GM19239 (cell line): ENCODE measurements at places on chromosomes 1 and 21.
A peak's percentile ranks its signal among the peaks of the same experiment; 100 is the strongest.

- DNase-seq = no peak
These were observed 948 bp downstream of the FBXO2 start for GRCh38 chr1:11653101-11653860.

DNA sequence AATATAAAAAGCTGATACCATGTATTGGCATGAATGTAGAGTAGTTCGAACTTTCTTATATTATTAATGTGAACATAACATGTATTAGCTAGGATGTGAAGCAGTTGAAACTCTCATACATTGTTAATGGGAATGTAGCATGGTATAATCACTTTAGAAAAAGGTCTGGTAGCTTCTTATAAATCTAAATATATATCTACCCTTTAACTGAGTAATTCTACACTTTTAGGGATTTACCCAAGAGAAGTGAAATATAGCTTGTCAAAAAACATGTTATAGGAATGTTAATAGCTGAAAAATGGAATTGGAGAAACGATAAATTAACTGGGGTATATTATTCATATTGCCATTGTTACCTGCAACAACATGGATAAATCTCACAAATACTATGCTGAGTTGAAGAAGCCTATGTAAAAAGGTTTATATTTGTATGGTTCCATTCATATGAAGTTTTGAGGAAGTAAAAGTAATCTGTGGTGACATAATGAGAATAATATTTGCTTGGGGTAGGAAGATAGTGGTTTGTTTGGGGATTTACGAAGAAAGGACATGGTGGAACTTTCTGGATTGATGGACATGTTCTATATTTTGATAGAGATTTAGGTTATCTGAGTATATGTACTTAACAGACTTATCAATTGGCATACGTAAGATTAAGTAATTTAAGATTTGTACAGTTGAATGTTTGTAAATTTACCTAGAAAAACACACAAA, 76.6 kb downstream of the MAST2 start:
- no peak for DNase-seq

DNA sequence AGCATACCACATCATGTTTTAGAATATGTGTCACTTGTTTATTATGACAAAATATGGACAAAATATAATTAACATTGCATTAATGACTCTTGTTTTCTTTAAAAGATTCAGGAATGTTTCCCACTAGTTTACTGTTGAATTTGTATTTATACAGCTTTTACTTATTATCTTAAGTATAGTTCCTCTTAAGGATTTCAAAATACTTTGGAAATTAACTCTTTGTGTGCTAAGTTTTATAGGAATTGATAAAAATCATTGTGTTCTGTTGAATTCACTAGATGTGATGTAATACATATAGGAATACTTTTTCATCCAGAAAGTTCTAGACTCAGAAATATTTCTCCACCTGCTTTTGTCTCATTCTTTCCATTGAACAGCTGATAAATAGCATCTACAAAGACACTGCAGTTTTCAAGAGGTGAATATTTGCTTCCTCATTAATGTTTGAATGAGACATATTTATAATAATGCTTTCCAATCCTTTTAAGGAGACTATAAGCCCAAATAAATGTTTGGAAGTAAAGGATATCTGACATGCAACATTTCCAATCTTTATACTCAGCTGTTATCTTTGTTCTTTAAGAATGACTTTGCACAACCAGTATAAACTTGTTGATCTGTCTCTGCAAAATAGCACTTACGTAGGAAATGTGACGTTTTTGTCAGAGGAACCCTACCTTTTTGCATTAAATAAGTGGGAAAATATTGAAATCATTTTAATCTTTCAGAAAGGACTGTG, 38.4 kb upstream of the SAMSN1 start:
- DNase-seq = no peak

GRCh38 chr1:38289034-38289433, 242.4 kb upstream of the POU3F1 start:
- DNase-seq = no peak

DNA sequence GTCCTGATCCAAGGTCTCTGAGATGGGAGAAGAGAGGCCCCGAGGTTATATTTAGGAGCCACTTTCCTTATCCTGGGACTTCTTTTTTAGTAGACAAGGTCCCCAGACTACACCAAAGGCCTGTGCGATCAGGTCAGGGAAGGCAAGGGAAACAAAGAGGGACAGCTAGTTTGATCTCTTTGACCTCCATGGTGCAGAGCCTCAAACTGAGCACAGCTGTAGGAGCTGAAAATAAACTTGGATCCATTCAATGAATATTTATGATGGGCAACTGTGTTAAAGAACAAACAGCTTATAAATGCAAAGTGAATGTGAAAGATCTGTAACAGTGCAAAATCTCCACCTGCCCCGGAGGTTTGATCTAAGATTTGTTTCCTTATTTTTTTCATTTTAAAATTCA, 256.6 kb downstream of the DYRK1A start:
- DNase-seq = no peak

GRCh38 chr1:94514095-94514727, 27.3 kb downstream of the F3 start:
- no peak for DNase-seq

GRCh38 chr1:198664068-198664788, 25.4 kb downstream of the PTPRC start:
- DNase-seq = no peak

DNA sequence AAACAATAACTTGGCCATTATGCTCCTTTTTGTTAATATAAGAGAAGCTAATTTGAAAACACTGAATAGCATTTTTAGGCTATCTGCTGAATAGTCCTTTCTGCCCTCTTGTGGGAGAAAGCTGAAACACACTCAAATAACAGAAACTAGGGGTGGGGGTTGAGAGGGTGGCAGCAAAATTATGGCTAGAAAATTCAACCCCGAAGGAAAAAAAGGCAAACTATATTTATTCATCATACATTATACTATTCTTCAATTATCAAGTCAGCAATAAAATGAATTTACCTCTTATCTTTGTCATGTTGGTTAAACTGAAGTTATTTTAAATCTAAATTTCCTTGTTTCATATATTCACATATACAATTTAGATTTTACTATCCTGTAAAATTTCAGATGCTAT, 255.9 kb downstream of the FAF1 start:
- DNase-seq = peak; percentile 24

DNA sequence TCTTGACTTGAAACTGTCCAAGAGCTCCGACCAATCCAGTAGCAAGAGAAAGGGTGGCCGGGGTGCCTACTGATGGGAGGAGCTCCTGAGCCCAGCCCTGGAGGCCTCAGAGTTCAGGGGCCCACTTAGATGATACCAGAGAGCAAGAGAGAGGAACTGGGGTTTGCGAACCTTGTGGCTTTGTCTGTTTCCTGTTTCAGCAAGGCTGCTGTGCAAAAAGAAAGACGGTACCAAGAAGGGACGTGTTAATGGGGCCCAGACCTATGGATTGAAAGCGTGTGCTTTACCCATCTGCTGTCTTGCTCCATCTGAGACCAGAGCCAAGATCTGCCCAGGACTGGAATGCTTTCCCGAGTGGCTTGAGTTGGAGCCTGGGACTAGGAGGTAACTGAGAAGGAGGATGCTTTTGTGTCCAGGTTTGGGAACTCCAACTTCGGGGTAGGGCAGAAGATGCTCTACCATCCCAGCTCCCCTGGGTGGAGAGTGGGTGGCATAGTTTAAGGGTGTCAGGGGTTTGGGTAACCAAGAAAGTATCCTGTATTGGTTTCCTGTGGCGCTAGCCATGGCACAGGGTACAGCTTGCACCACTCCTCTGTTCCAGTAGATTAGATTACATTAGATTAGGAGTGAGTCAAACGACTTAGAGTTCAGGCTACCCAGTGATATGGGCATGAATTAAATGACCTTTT, at the start of gene TRAF3IP3:
Gene TRAF3IP3 (plus strand): TSS at position 128 of the 689 bp plus-strand sequence. CDS start 3,987 bp downstream, outside the sequence.
- DNase-seq = peak; percentile 53

DNA sequence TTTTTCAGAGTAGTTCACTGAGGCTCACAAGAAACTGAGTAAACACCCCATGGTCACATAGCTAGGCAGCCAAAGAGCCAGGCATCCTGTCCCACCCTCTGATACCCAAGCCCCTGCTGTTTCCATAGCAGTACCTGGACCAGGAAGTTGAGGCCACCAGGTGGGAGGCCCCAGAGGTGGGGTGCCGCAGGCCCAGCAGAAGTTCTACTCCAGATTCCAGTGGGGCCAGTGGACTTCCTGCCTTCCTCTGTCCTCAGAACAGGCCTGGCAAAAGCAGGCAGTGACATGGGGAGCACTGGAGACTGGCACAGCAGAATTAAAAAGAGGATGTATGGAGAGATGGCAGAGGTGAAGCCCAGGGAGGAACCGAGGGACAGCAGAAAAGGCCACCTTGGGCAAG, 19.0 kb downstream of the FOXO6 start:
- DNase-seq = no peak

GRCh38 chr1:220012259-220012658, 34.0 kb downstream of the EPRS1 start:
- no peak for DNase-seq

DNA sequence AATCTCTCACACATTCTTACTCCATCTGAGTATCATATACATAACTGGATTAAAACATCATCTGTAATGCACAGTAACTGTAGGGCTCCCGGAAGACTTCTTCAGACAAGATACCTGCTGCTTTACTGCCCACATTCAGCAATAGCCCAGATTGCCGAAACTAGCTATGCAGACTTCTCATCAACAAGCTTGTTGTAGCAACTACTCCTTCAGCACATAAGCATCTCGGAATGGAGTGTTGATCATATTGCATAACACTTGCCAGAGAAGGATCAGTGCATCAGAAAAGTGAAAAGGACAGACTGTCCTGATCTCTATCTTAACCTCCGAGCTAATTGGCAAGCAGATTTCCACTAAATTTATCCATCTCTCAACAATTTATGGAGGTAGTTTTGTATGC, 354.6 kb upstream of the C1orf87 start:
- DNase-seq = no peak

- no peak for DNase-seq
These were observed 20.1 kb downstream of the BCAS2 start for GRCh38 chr1:114561333-114561732.

DNA sequence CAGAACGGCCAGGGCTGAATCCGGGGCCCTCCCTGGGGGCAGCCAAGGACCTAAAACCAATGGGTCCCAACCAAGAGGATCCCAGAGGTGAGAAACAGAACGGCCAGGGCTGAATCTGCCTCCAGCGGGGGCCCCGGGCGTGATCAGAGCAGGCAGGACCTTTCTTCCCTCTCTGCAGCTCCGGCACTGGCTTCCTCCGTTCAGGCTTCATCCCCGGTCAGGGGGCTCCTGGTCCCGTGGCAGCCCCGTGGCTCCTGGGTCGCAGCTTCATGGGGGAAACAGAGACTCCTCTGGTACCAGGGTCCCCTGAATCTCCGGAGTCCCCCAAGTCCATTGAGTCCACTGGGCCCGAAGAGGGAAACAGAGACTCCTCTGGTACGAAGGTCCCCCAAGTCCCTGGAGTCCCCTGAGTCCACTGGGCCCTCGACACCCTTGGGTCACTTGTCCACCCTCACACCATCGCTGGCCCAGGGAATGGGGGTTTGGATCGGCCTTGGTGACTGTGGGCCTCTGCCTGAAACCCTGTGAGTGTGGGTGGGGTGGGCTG, 60.1 kb downstream of the PRKCZ start:
- DNase-seq = no peak

GRCh38 chr1:54883349-54884102, 3.5 kb downstream of the DHCR24 start:
- DNase-seq = no peak

DNA sequence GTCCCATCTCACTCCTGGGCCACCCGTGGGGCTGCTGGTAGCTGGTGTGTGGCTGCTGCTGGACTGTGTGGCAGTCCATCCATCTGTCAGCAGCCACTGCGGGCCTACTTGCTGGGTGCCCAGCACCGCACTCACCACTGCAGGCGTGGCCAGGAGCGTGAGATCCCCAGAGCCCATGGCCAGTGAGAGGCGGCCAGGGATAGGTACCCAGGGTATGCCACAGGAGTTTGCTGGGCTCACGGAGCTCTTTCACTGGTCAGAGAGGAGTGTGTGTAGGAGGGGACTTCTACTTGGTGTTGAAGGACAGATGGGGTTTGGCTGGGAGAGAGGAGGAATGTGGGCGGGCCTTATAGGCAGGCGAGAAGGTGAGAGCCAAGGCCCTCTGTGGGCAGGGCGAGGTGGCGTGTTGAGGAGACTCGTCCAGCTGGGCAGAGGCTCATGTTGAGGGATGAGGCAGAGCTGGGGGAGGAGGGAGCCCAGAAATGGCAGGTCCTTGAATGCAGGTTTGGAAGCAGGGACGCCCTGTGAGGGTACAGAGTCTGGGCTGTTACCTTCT, 15.0 kb downstream of the QSOX1 start:
- no peak for DNase-seq

DNA sequence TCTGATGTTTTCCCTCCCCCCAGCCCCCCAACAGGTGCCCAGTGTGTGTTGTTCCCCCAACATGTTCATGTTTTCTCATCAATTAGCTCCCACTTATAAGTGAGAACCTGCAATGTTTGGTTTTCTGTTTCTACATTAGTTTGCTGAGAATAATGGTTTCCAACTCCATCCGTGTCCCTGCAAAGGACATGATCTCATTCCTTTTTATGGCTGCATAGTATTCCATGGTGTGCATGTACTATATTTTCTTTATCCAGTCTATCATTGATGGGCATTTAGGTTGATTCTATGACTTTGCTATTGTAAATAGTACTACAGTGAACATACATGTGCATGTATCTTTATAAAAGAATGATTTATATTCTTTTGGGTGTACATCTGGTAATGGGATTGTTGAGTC, 24.6 kb downstream of the ZNF678 start:
- no peak for DNase-seq

GRCh38 chr1:219465212-219466093, 147.5 kb downstream of the ZC3H11B start:
- no peak for DNase-seq

GRCh38 chr1:200473698-200474371, 64.0 kb upstream of the ZNF281 start:
- peak; percentile 19 for DNase-seq

GRCh38 chr1:8763888-8764287, 53.6 kb downstream of the RERE start:
- DNase-seq = no peak

- DNase-seq = no peak
These were observed 300.8 kb upstream of the LYPLAL1 start for GRCh38 chr1:218872928-218873327.
